Left colon (tissue), 2 donors: ENCODE measurements at places on chromosomes 7 and 10. TPM values are rescaled to one million over a fixed set of nuclear protein-coding genes. Genes with fewer than 3 reads are reported as not detected.

VPS50 gene
- 28.6 TPM for total RNA-seq

TAC1 gene
- total RNA-seq, result 0.24 TPM

GRCh38 chr7:5455581-5456219, 32.1 kb upstream of the TNRC18 start:
- DNase-seq, result no peak

GRCh38 chr10:119658274-119658673, 7.1 kb downstream of the BAG3 start:
- DNase-seq, result peak; percentile 78

GRCh38 chr7:26035552-26035951, 116.4 kb upstream of the NFE2L3 start:
- no peak for DNase-seq

DNA sequence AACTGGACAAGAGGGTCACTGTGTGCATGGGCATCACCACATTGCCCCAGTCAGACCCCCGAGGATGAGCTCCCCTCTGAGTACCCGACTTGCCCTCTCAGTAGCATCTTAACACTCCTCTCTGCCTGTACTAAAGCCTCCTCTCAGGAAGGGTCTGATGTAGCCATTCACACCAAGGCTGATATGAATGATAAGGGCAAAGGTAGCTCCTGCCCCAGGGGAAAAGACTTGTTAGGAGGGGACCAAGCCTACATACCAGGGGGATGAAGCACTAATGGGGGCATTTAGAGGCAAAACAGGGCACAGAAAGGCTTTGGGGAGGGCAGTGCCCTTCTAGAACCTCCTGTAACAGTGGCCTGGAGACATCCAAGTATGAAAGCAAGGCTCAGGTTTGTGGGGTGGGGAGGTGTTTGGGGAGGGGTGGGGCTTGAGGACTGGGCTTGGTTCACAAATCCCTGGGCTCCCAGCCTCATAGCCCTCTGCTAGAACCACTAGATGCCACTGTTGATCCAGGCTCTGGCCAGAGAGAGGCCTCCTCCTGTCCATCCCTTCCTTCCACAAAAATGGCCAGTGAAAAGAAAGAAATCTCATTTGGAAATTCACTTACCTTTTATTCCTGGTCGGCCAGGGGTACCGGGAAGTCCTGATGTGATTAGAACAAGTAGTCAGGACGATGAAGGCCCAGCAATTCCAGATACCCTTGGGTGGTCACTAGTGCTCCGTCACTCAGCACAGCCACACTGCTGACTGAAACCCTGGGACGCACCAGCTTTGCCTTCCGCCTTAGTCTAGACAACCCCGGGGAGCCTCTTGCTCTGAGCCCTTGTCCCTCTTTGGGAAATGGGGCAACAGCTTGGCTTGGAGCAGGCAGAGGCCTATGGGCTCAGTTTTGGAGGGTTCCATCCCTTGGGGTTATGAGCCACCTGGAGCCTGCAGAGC, 40.3 kb downstream of the COL17A1 start:
- DNase-seq, result peak; percentile 38

FRMPD2 gene
- total RNA-seq, result 0.18 TPM

DNA sequence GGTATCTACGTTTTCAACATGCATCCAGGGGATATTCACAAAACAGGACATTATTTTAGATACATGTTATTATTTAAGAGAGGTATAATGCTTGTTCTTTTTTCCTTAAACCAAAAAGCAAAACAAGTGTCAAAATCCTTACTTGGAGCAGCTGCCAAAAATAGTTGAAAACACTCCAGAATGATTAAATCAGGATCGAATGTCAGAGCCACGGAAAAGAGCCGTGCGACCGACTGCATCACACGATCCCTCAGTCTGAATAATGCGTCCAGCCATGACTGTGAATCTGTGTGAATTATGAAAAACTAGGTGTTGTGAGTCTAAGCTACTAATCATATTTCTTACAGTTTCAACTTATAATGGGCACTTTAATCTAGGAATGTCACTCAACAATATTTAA, 126.0 kb downstream of the PARD3 start:
- DNase-seq, result no peak

DNA sequence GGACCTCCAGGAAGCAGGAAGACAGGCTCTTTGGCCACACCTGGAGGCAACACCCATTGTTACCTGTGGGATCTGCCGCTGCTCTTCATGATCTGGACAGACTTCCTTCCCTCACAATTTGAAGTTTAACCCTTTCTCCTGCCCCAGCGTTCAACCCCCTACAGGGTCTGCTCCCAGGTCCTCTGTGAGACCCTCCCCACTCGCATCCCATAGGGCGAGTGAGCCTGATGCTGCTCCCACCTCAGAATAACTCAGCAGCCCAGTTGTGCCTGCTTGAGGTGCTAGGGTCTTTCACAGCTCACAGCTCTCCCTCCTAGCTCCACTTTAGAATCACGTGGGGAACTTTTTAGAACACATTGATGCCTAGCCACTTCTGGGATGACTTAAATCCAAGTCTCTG, 61.8 kb upstream of the C10orf90 start:
- no peak for DNase-seq

DNA sequence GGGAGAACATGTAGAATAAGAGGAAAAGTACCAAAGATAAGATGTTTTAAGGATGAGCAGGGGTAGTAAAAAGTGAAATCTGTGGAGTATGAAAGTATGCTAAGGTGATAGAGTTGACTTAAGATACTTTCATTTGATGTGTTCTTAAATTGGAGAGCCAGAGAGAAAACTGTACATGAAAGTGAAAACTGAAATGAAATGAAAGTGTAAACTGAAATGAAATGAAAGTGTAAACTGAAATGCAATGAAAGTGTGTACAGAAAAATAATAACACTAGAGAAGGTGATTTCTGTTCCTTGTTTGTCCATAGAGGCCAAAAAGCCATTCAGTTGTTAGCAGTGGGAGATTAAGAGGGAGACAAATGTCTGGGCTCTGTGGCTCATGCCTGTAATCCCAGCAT, 17.5 kb downstream of the AHR start:
- DNase-seq, result no peak

GRCh38 chr10:120570418-120570817, 113.4 kb downstream of the PLPP4 start:
- DNase-seq, result no peak

ALOX5 gene
- 8.3 TPM for total RNA-seq

DUSP5 gene
- 52.2 TPM for total RNA-seq

- DNase-seq, result no peak
Measured at GRCh38 chr10:100579261-100580090, 43.7 kb downstream of the HIF1AN start.

- no peak for DNase-seq
Measured at GRCh38 chr7:36966039-36966438, 241.7 kb upstream of the AOAH start.

SORCS1 gene
- total RNA-seq, result 1.1 TPM

DNA sequence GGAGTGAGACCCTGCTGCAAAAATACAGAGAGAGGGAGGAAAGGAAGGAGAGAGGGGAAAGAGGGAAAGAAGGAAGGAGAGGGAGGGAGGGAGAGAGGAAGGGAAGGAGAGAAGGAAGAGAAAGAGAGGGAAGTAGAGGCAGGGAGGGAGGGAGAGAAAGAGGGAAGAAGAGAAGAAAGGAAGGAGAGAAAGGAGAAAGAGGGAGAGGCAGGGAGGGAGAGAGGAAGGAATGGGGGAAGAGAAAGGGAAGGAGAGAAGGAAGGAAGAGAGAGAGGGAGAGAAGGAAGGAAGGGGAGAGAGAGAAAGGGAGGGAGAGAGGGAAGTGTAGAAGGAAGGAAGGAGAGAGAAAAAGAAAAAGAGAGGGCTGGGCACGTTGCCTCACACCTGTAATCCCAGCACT, 121.7 kb downstream of the TMEM130 start:
- no peak for DNase-seq

DNA sequence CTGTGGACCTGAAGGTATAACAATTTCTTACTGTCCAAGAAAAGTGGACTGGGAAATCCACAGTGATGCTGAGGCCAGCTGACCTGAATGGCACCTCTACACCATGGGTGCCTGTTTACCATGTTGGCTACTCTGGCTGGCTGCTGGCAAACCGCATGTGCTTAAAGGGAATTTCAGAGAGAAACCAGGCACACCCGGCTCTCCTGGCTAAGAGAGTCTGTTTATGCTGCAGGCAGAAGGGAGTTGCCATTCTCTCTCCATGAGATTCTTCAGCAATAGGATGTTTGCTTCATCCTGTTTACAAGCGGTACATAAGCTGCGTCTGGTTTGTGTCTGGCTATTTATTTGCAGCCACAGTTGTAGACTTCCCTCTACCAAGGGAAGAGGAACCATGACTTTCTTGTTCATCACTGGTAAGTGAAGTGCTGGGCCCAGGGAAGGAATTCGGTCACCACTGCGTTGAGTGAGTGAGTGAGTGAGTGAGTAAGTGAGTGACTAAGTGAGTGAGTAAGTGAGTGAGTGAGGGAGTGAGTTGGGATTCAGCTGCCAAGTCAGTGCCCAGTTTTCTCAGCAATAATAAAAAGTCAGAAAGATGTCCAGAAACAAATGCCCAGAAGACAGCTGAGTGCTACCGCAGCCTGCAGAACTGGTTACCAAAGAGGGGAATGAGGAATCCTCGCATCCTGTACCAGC, 90.4 kb downstream of the COBL start:
- DNase-seq, result no peak

GRCh38 chr10:73906524-73907447, 4.1 kb upstream of the PLAU start:
- peak; percentile 63 for DNase-seq

DNA sequence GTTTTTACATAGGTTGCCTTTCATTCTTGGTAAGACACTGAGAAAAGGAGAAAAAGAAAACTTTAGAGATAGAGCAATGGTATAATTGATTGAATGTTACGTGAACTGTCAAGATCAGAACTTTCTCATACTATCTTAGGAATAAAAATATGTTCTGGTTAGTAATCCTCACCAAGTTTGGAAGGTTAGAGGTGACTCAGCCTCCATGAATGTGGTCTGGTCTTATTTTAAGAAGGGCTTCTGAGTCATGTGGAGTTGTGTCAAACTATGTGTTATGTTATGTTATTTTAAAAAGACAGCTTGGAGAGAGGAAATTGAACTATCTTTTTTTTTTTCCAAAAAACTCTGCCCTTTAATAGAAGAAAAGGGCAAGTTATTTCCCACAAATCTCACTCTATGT, 458.6 kb upstream of the KLF6 start:
- DNase-seq, result no peak

- no peak for DNase-seq
Measured at GRCh38 chr10:28470873-28471651, 61.9 kb upstream of the WAC start.

- no peak for DNase-seq
Measured at GRCh38 chr10:36391405-36391804, 734.0 kb upstream of the ANKRD30A start.

DNA sequence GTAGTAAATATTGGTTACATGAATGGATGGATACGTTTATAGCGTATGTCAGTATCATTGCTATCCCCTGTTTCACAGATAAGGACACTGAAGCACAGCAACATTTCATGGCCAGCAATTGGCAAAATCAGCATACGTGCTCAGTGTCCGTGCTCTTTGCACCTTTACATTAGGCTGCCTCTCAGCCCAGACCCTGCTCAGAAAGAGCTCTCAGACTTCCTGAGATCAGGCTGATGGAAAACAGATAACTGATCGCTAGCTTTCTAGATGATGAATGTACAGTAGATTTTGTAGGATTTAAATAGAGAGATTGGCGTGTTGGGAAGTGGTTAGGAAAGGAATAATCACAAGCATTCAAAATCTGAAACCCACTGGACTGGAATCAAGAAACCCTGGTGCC, 106.7 kb downstream of the ARID5B start:
- no peak for DNase-seq
